Activated CD4-positive, alpha-beta T cell treated with anti-CD3 and anti-CD28 coated beads, Interleukin-2, amount 50 U/mL, for 16 hours (primary cell): ENCODE measurements at places on chromosomes 7 and 10.

GRCh38 chr7:132541656-132542055 lies 34.6 kb downstream of the PLXNA4 start:
- DNase-seq: no peak

GRCh38 chr10:69685426-69685801 lies 55.4 kb downstream of the FAM241B start:
- no peak for DNase-seq

DNA sequence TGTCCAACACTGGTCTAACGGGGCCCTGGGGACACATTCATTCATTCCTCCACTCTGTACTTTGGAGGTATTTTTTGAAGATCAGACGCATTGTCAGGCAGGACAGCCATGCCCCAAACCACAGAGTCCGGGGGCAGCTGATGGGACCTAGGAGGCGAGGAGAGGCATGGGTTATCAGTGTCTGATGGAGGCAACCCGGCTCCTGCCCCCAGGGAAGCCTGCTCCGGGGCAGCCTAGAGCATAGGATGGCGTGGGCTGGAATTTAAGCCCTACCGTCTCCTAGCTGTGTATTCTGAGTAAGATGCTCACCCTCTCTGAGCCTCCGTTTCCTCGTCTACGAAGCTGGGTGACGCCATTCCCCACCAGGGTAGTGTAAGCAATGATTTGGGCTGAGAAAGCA lies 55.4 kb upstream of the ELN start:
- DNase-seq: no peak

DNA sequence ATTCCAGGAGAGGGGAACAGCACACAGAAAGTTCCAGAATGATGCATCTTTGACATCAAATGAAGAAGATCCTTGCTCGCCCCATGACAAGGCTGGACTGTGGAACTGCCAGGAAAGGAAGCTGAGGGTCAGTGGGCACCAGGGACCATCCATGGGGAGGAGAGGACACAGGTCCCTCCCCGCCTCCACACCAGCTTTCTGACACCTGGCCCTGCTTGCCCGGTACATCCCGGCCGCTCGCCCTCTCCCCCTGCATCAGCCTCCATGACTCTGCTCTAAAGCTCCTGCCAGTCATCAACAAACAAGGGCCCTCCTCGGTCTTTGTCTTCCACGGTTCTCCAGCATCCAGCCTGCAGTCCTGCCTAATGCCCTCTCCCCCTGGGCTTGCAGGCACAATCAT lies 222.3 kb downstream of the GRID1 start:
- DNase-seq: no peak

DNA sequence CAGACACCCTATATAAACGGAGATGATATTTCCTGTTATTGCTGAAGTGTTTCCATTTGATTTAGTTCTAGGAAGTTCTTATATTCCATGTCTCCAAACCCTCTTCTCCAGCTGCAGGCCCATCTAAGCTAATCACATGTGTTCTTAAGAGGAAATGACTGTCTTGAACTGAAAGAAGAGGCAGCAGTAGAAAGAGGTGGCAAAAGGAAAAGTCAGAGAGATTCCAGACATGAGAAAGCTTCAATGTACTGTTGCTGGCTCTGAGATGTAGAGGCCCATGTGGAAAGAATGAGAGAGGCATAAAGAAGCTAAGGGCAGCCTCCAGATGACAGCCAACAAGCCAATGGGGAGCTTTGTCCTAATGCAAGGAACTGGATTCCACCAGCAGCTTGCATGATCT lies 287.2 kb downstream of the GFRA1 start:
- no peak for DNase-seq

GRCh38 chr10:46327685-46328084 lies 40.9 kb downstream of the ANTXRL start:
- no peak for DNase-seq

- DNase-seq: peak; percentile 1
Measured at GRCh38 chr7:64045301-64046040, at the start of gene ZNF727. ZNF727 (plus strand) TSS chr7:64045434; CDS start chr7:64045622, 188 bp downstream.

DNA sequence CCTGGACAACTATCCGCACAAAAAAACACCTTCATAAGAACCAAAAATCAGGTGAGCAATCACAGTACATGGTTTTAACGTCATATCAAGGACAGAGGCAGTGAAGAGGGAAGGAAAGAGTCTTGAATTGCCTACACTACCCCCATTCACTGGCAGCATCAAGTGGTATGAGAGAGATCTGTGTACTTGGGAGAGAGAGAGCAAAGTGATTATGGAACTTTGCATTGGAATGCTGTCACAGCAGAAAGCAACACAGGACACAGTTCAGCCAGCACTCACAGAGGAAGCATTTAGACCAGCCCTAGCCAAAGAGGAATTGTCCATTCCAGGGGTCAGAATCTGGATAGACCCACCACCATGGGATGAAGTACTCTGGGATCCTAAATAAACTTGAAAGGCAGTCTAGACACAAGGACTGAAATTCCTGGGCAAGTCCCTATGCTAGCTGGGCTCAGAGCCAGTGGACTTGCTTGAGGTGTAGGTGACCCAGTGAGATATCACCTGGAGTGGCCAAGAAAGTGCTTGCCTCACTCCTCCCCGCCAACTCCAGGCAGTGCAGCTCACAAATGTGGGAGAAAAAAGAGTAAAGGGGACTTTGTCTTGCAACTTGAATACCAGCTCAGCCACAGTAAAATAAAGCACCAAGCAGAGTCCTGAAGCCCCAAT lies 30.5 kb upstream of the SFTPD start:
- DNase-seq: no peak

DNA sequence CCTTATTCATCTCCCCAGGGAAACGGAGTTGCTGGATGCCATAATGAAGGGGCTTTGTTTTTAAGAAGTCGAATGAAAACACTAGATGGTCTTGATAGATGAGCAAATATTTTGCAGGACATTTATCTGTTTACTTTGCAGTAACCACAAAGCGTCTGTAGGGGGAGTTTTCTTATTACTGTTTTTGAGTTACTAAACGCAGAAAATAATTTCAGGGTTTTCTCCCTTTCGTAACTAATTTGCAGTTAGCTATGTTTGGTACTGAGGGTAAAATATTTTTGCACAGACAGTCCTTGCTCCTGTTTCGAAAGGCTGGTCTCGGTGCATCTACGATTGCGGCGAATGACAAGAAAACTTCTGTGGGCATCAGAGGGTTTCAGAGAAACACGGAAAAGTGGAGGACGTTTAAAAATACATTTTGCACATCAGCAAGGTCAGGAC lies 505.6 kb upstream of the MKI67 start:
- DNase-seq: peak; percentile 26

DNA sequence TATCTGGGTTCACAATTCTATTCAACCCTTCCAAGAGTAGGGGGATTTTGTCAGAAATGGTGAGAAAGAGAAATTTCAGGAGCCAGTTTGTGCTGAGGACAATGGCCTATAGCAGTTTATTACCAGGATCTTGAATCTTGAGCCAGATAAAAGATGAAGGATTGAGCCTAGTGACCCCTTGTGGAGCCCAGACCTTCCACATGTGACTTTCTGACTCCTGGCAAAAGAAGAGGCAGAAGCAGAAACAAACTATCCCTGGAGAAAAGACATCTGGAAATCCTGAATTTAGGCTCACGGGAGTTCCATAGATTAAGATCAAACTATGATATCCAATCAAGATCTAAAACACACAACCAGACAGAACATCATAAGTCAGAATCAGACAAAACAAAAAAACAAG lies 60.9 kb upstream of the CHRM2 start:
- no peak for DNase-seq
